ENCODE measurements at places on chromosomes 16 and 17. TPM values are rescaled to one million over a fixed set of nuclear protein-coding genes. Genes with fewer than 3 reads are reported as not detected.

- no peak for ATAC-seq
Measured at GRCh38 chr16:55083052-55083451, 152.4 kb downstream of the IRX5 start.

ADAM11 gene
- total RNA-seq, result 1.3 TPM

CD300C gene
- total RNA-seq, result not detected

OTOP3 gene
- 0.82 TPM for total RNA-seq

NT5C3B gene
- total RNA-seq, result 66.2 TPM
